Frontal cortex (tissue), 4 donors: ENCODE measurements at places on chromosomes 2 and 18.

DNA sequence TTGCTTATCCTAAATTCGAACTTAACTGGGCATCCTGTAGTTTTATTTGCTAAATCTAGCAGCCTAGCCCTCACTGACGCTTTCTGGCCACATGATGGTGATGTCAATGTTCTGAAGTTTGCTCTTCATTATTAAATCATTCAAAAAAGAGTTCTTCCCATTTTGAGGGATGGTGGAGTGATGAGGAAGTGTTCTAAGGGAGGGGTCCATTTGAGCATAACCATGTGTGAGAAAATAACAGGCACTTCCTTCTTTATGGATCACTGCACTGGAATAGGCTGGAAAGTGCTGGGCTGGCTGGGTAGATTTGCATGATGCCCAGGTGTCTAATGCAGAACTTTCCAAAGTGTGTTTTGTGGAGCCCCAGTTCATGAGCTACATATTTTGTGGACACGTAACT is 74.2 kb downstream of the TNFRSF11A start:
- no peak for DNase-seq

GRCh38 chr2:132562245-132562644 is 107.8 kb downstream of the LYPD1 start:
- no peak for DNase-seq

GRCh38 chr2:120367649-120368048 is 21.7 kb downstream of the INHBB start:
- DNase-seq, result no peak

DNA sequence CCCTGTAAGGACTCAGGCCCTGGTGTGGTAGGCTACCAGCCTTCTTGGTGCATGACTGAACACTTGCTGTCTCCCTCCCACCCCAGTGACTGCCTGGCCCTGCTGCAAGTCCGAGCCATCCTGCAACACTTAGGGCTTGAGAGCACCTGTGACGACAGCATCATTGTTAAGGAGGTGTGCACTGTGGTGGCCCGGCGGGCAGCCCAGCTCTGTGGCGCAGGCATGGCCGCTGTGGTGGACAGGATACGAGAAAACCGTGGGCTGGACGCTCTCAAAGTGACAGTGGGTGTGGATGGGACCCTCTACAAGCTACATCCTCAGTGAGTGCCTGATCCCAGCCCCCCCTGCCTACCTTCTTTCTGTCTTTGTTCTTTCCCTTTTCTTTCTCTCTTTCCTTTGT is 55.2 kb downstream of the HK2 start:
- no peak for DNase-seq

- DNase-seq, result no peak
Observed at GRCh38 chr2:54687595-54688152, 35.8 kb upstream of the EML6 start.

GRCh38 chr2:9250498-9251153 is 44.0 kb downstream of the ASAP2 start:
- no peak for DNase-seq

DNA sequence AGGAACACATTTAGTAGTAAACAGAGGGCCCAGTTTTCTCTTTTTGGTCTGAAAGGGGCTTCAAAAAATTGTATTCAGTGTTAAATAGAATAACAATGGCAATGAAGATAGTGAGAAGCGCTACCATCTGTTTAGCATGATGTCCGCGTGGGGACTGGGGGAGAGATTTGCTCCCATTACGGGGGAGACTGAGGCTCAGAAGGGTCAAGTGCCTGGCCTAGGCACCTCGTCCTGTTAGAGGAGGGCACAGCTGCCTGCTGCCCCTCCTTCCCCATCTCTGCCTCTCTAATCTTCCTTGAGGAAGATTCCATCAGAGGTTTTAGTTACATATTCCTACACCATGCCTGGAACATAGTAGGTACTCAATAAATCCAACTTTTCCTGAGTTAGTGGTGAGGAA is 10.1 kb upstream of the TMEM185B start:
- DNase-seq, result no peak

- no peak for DNase-seq
Observed at GRCh38 chr18:62536005-62536404, 13.2 kb downstream of the ZCCHC2 start.

- no peak for DNase-seq
Observed at GRCh38 chr18:56835331-56835730, 184.2 kb downstream of the WDR7 start.

DNA sequence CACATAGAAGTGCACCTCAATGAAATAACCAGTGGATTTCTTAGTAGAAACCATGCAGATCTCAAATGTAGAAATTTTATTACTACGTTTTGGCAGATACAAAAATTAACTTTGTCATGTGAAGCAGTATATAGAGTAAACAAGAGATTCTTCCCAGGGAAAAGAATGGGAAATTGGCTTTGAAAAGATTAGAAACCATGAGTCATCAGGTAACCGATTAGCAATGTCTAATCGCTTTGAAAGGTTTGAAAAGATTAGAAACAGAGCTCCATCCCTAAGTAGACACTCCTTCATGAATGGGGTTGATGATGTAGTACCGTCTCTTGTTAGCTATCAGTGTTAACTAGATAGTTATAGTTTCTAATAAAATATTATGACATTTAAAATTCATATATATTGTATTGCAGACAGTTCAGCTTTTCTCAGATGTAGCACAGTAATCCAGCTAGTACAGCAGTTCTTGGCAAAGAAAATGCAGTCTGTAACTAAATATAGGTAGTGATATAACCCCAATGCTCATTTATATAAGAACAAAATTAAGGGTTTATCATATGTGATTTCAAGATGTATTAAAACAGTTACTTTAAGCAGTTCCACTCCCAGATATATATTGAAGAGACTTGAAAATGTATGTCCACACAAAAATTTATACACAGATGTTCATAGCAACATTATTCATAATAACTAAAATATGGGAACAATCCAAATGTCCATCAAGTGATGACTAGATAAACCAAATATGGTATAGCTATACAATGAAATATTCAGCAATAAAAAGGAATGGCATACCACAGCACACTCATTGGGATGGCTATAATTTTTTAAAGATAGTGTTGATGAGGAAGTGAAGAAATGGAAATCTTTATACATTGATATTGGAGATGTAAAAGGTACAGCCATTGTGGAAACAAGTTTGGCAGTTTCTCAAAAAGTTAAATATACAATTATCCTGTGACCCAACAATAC is 113.9 kb downstream of the PTPN4 start:
- DNase-seq, result no peak

GRCh38 chr2:198307093-198307492 is 502.7 kb downstream of the PLCL1 start:
- no peak for DNase-seq

- DNase-seq, result no peak
Observed at GRCh38 chr2:190853531-190854383, 26.9 kb upstream of the GLS start.

- no peak for DNase-seq
Observed at GRCh38 chr2:7672685-7673071, 755.5 kb downstream of the RNF144A start.

DNA sequence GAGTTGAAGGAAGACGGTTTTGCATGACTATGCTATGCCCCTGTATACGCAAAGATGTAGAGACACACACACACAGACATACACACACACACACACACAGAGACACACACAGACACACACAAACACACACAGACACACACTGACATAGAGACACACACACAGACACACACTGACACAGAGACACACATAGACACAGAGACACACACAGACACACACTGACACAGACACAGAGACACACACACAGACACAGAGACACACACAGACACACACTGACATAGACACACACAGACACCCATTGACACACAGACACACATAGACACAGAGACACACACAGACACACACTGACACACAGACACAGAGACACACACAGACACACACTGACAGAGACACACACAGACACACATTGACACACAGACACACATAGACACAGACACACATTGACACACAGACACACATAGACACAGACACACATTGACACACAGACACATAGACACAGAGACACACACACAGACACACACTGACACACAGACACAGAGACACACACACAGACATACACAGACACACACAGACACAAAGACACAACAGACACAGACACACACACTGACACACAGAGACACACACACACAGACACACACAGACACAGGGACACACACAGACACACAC is 121.3 kb downstream of the BCL2 start:
- no peak for DNase-seq

GRCh38 chr2:150141226-150142001 is 346.1 kb downstream of the RND3 start:
- DNase-seq, result no peak

DNA sequence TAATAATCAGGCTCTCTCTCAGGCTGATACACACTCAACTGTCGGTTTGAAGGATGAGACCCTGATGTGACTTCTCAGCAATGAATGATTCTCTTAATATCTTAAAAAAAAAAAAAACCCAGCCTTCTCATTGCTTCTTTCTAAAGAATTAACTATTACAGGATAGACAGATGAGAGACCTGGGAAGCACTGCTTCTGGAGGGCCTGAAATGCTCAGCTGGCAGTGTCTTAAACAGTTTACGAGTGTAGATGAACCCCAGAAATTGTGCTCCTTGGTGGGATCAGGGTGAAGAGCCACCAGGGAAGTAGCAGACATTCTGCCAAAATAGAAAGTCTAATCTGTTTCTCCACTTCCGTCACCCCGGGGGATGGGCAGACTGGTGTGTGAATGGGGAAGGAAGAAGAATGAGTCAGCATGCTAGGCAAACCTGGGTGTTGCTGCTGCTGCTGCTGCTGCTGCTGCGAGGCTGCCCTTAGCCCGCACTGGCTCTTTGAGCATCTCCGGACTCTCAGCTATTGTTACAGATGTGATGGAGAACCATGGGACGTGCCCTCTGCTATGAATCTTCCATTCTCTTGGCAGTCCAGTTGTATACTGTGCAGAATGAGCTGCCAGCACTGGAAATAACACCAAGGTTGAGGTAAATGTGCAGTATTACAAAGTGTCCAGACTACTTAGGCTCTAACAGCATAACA is 158.4 kb downstream of the SETBP1 start:
- peak; percentile 40 for DNase-seq

- DNase-seq, result no peak
Observed at GRCh38 chr18:13316063-13316462, 97.5 kb downstream of the LDLRAD4 start.

- DNase-seq, result no peak
Observed at GRCh38 chr2:126882736-126883665, 15.7 kb upstream of the TEX51 start.

GRCh38 chr2:168583710-168584521 is 127.8 kb downstream of the CERS6 start:
- DNase-seq, result no peak

- DNase-seq, result no peak
Observed at GRCh38 chr2:84071050-84071449, 388.0 kb downstream of the SUCLG1 start.

- no peak for DNase-seq
Observed at GRCh38 chr2:43158259-43158880, 68.0 kb downstream of the ZFP36L2 start.

- DNase-seq, result no peak
Observed at GRCh38 chr2:235640377-235640776, 146.5 kb downstream of the AGAP1 start.

DNA sequence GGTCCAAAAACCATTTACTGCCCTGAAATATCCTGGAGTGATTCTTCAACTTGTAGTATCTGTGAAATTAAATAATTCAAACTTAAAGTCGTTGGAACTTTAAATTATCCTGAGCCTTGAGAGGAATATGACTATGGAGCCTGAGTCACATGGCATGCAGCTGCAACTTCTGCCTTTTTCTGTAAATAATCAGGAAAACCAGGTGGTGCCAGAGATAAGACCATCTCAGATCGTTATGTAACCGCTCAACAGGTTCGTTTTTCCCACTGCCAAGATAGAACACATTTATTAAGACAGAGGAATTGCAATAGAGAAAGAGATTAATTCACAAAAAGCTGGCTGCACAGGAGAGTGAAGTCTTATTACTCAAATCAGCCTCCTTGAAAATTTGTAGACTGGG is 876.5 kb downstream of the SUCLG1 start:
- no peak for DNase-seq

- DNase-seq, result no peak
Observed at GRCh38 chr2:65728477-65729180, 296.2 kb upstream of the SPRED2 start.

- no peak for DNase-seq
Observed at GRCh38 chr18:61464551-61465142, 131.4 kb downstream of the CDH20 start.

DNA sequence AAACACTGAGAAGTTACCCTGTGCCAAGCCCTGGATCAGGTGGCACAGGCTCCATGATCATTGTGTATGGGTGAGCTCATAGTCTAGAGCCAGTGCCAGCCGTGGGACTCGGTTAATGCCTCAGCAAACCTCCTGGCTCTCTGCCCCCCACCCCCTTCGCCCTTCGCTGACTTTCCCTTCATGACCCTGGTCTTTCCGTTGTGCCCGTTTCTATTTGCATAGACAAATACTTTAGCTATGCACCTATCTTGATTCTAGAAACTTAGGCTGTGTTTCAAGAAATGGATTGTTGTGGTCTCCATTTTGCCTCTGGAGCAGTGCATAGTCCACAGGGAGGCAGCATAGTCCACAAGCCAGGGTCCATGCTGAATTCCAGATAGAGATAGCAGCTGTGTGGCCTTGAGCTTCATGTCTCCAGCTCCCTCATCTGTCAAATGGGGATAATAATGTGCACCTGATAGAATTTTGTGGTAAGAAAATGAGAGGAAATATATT is 44.8 kb upstream of the KDM3A start:
- DNase-seq, result peak; percentile 22

DNA sequence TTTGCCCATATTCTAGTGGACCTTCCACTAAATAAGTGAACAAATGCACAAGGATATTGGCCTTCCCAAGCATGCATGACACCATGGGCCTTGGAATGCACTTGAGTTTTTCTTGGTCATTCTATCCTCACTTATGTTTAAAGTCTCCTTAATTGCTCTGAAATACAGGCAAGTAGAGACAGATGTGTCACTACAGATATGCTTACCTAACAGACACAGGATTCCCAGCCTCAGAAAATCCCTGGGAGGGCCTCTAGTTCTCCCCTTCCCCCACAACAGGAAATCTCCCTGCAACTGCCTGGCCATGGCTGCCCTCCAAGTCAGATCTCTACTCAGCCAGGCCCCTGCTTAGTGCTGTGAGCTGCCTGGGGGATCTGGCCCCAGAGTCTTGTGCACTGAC is 445.2 kb downstream of the IRS1 start:
- no peak for DNase-seq

GRCh38 chr18:65768120-65768778 is 17.4 kb downstream of the CDH7 start:
- no peak for DNase-seq

- DNase-seq, result no peak
Observed at GRCh38 chr2:118148809-118149208, 60.5 kb downstream of the INSIG2 start.

GRCh38 chr18:59881728-59882656 is 17.8 kb upstream of the PMAIP1 start:
- no peak for DNase-seq

DNA sequence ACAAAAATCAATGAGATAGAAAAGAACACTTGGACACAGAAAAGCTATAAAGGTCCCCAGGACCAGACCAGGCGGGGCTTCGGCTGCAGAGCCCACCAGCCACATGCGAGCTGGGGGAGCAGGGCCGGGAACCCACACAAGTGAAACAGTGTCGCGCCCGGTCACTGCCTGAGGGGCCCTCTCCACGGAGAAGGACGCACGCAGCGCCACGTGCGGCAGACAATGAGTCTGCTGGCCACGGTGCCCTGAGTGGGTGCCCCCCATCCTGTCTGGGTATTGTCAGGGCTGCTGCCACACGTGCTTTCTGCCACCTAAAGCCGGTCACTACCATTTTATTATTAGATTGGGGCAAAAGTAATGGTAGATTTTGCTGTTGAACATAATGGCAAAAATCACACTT is 207.9 kb upstream of the HDAC4 start:
- DNase-seq, result no peak
